Mesendoderm (in vitro differentiated cells): ENCODE measurements at places on chromosomes 13 and 19.

DNA sequence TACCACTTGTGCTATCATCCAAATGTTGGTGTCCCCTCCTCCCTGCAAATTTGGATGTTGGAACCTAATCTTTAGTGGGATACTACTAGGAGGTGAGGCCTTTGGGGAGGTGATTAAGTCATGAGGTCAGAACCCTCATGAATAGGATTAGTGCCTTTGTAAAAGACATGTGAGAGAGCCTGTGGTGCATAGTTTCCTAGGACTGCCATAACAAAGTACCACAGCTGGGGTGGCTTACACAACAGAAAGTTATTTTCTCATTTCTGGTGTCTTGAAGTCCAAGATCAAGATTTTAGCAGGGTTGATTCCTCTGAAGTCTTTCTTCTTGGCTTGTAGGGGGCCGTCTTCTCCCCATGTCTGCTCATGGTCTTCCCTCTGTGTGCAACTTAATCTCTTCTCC is 562.6 kb upstream of the ARGLU1 start:
- no peaks in the 10 kb centered on the region for H3K36me3 ChIP-seq
- no peak overlapping the region for H3K4me3 ChIP-seq
- H3K27me3 ChIP-seq, result no peaks in the 10 kb centered on the region
- H3K27ac ChIP-seq, result no peak overlapping the region
- DNase-seq, result no peak

GRCh38 chr19:2970201-2970835 is 7.0 kb upstream of the TLE6 start:
- H3K27ac ChIP-seq, result no peak overlapping the region
- H3K4me3 ChIP-seq, result no peak overlapping the region
- no peaks in the 10 kb centered on the region for H3K4me1 ChIP-seq

GRCh38 chr19:28397306-28397705 is 815.6 kb downstream of the UQCRFS1 start:
- H3K4me3 ChIP-seq, result no peak overlapping the region
- H3K27ac ChIP-seq, result no peak overlapping the region

GRCh38 chr19:14511229-14511593 is 7.0 kb downstream of the DNAJB1 start:
- no peak overlapping the region for H3K4me3 ChIP-seq
- no peak for DNase-seq
- H3K36me3 ChIP-seq, result peaks cover 15% of the 10 kb centered on the region
- no peak overlapping the region for H3K27ac ChIP-seq
- no peaks in the 10 kb centered on the region for H3K27me3 ChIP-seq

GRCh38 chr13:27810461-27810860 is 18.2 kb downstream of the GSX1 start:
- DNase-seq, result no peak
- H3K27ac ChIP-seq, result no peak overlapping the region
- H3K36me3 ChIP-seq, result no peaks in the 10 kb centered on the region
- H3K27me3 ChIP-seq, result no peaks in the 10 kb centered on the region

- no peaks in the 10 kb centered on the region for H3K27me3 ChIP-seq
- DNase-seq, result peak; percentile 72
- no peak overlapping the region for H3K4me3 ChIP-seq
These were observed 3.9 kb downstream of the MIDN start for GRCh38 chr19:1252221-1252820.

DNA sequence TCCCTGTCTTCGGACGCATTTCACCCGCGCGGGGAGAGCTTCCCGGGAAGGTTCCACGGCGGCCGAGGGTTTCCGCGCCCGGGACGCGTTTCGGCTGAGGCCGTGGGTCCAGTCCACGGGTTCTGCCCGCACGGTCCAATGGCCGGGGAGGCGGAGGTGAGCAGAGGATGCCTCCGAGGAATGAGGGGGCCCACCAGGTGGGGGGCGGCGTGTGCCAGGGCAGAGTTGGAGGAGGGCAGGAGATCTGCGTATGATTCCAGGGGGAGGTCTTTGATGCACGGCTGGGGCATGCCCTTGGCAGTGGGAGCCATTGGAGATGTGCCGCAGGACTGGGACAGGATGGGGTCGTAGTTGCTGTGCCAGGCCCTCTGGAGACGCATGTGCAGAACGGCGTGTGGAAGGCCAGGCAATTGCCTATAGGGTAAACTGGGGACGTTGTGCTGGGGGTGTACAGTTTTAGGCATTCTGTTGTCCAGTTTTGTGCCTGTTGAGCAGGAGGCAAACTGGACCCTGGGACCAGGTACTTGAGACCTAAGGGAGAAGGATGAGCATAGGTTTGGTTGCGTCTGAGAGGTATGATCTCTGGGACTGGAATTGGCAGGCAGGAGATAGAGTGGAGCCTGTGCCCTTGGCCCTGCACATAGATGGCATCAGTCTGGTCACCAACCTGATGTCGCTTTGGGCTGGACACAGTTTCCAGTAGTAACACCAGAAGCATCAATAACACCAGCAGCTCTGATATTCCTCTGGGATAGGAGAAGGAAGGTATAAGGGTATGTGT is 751 bp downstream of the ZNF584 start:
- H3K27me3 ChIP-seq, result no peaks in the 10 kb centered on the region
- H3K27ac ChIP-seq, result no peak overlapping the region
- peaks cover 4% of the 10 kb centered on the region for H3K4me1 ChIP-seq
- no peak for DNase-seq
- H3K4me3 ChIP-seq, result peak overlapping the region; percentile 68

- peak; percentile 49 for DNase-seq
- no peaks in the 10 kb centered on the region for H3K4me1 ChIP-seq
- no peaks in the 10 kb centered on the region for H3K36me3 ChIP-seq
- H3K27me3 ChIP-seq, result no peaks in the 10 kb centered on the region
- no peak overlapping the region for H3K27ac ChIP-seq
- H3K4me3 ChIP-seq, result no peak overlapping the region
These were observed 6.9 kb downstream of the TTYH1 start for GRCh38 chr19:54422136-54422535.

- no peaks in the 10 kb centered on the region for H3K27me3 ChIP-seq
- no peak overlapping the region for H3K27ac ChIP-seq
- H3K4me3 ChIP-seq, result no peak overlapping the region
- H3K36me3 ChIP-seq, result no peaks in the 10 kb centered on the region
- H3K4me1 ChIP-seq, result no peaks in the 10 kb centered on the region
These were observed 41.8 kb downstream of the IRS2 start for GRCh38 chr13:109744512-109745051.

GRCh38 chr19:57816652-57817051 is 1.9 kb upstream of the ZNF552 start:
- peaks cover 2% of the 10 kb centered on the region for H3K4me1 ChIP-seq
- no peaks in the 10 kb centered on the region for H3K27me3 ChIP-seq
- no peak overlapping the region for H3K27ac ChIP-seq
- DNase-seq, result peak; percentile 45

DNA sequence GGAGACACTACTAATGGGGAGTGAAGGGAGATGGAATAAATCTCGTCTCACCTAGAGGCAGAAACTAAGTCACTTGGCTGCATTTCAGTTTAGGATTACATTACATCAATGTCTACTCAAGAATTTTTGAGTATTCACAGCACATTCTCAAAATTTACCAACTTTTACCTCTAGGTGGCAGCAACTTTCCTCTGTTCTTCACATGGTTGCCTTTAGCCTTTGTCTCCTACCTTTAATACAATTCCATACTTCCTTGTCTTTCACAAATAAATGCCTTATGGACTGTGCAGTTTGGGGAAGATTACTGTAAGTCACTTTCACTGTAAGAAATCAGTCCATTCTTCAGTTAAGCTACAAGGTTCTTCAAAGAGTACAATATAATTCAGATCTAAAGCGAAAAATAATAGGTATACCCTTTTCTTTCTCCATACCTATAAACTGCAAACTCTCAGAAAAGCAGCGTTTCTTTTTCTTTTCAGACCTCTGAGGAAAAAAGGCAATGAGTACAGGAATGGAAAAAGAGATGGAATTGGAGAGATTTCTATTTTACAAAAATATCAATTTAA is 379.4 kb downstream of the KLF12 start:
- no peak overlapping the region for H3K27ac ChIP-seq
- no peak overlapping the region for H3K4me3 ChIP-seq
- peak; percentile 67 for DNase-seq

DNA sequence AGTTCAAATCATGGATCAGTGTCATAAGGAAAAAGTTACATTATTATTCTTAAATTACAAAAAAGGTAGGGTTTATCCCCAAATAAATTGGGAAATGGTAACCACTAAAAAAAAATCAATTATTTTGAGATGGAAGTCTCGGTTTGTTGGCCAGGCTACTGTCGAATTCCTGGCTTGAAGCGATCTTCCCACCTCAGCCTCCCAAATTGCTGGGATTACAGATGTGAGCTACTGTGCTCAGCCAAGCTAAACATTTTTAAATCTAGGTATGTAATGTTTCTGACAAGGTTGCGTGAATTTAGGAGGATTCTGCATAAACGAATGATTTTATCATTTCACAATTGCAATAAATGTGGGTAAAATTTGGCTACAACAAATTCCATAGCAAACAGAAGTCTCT is 2.0 kb downstream of the NAA16 start:
- no peak overlapping the region for H3K27ac ChIP-seq
- H3K4me3 ChIP-seq, result no peak overlapping the region
- DNase-seq, result peak; percentile 18
- H3K27me3 ChIP-seq, result no peaks in the 10 kb centered on the region
- peaks cover 2% of the 10 kb centered on the region for H3K4me1 ChIP-seq

- DNase-seq, result peak; percentile 98
- no peaks in the 10 kb centered on the region for H3K27me3 ChIP-seq
- H3K36me3 ChIP-seq, result peaks cover 5% of the 10 kb centered on the region
These were observed 1.7 kb downstream of the JUND start for GRCh38 chr19:18279516-18280246.

DNA sequence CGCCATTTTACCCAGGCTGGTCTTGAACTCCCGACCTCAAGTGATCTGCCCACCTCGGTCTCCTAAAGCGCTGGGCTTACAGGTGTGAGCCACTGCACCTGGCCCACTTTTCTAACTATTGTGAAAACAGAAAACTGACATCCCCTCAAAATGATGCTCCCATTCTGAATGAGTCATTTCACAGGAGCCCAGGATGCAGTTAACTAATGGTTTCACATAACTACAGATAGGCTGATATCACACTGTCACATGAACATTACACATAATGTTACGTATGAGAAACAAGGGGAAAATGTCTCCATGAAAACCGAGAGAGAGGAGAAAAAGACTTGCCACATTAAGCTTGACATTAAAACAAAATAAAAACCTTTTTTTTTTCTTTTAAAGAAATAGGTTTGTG is 37.5 kb downstream of the N4BP2L2 start:
- no peak overlapping the region for H3K27ac ChIP-seq
- H3K4me3 ChIP-seq, result no peak overlapping the region
- DNase-seq, result no peak
- no peaks in the 10 kb centered on the region for H3K36me3 ChIP-seq

DNA sequence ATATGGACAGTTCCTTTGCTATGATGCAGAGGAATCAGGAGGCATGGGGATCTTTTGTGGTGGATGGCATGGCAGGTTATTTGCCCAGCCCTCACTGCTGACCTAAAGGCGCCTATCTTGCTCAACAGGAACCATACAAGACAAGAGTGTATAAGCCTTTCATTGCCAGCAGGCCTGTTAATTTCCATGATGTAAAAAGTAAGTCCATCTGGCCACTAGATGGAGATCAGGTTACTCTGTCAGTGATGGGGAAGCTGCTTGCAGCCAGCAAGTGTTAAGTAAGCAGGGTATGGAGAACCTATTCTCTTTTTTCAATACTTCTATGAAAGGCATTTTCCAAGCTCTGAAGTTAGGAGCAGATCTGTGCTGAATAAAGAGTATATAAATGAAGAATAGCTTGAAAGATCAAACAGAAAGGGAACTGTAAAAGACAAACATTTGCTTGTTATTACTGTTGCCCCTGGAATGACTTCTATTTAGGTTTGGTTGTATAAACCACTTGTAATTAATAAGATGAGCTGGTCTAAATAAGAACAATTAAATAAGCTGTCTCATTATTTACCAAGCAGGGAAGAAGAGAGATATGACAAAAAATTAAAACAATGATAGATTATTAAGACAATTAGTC is 210.9 kb downstream of the RGCC start:
- no peaks in the 10 kb centered on the region for H3K36me3 ChIP-seq
- H3K27me3 ChIP-seq, result no peaks in the 10 kb centered on the region
- no peak overlapping the region for H3K4me3 ChIP-seq
- no peak overlapping the region for H3K27ac ChIP-seq
- peak; percentile 94 for DNase-seq

- H3K4me1 ChIP-seq, result no peaks in the 10 kb centered on the region
- DNase-seq, result peak; percentile 70
- H3K27ac ChIP-seq, result no peak overlapping the region
- H3K36me3 ChIP-seq, result peaks cover 29% of the 10 kb centered on the region
These were observed 3.8 kb upstream of the CCDC97 start for GRCh38 chr19:41305927-41306793.

DNA sequence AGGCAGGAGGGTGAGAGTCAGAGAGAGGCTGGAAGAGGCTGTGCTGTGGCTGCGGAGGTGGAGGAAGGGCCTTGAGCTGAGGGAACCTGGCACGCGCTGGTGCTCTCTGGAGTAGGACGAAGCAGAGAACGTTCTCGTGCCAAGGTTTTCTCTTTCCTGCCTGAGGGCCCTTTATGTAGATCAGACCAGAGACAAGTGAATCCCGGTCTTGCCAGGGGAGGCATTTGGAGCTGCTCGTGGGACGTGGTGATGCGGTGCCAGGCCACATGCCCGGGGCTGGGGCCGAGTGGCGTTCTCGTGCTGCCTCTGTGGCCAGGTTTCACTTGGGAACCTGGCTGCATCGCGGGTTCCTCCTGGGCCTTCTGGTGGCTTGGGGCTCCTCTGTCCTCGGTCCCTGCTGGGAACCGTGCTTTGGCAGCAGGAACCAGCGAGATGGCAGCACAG is 54.2 kb downstream of the KDM4B start:
- no peaks in the 10 kb centered on the region for H3K4me1 ChIP-seq
- no peak for DNase-seq
- no peak overlapping the region for H3K4me3 ChIP-seq
- no peak overlapping the region for H3K27ac ChIP-seq

GRCh38 chr13:111874981-111875380 is 192.0 kb upstream of the SOX1 start:
- H3K36me3 ChIP-seq, result no peaks in the 10 kb centered on the region
- no peaks in the 10 kb centered on the region for H3K27me3 ChIP-seq
- no peak overlapping the region for H3K4me3 ChIP-seq
- H3K4me1 ChIP-seq, result no peaks in the 10 kb centered on the region
- DNase-seq, result no peak
- no peak overlapping the region for H3K27ac ChIP-seq

GRCh38 chr13:40503011-40503410 is 163.4 kb downstream of the FOXO1 start:
- H3K27ac ChIP-seq, result no peak overlapping the region
- no peaks in the 10 kb centered on the region for H3K36me3 ChIP-seq
- H3K4me1 ChIP-seq, result peaks cover 2% of the 10 kb centered on the region
- no peaks in the 10 kb centered on the region for H3K27me3 ChIP-seq
- DNase-seq, result no peak

DNA sequence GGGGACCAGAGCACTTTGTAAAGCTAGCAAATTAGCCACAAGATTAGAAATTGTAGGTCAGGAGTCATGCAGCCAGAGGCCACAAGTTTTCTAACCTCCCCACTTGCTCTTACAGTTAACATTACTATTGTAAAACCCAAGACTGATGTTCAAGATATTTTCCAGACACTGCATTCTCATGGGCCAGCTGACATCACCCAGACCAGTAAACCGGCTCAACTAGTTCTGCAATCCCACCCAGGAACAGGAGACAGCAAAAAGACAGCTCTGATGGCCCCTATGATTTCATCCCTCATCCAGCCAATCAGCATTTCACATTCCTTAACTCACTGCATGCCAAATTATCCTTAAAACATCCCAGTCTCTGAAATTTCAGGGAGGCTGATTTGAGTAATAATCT is 178.5 kb downstream of the PRR20E start:
- H3K27ac ChIP-seq, result no peak overlapping the region
- no peaks in the 10 kb centered on the region for H3K27me3 ChIP-seq
- no peaks in the 10 kb centered on the region for H3K4me1 ChIP-seq
- no peak overlapping the region for H3K4me3 ChIP-seq
- peak; percentile 1 for DNase-seq
